ENCODE measurements at places on chromosomes 16 and 17.

DNA sequence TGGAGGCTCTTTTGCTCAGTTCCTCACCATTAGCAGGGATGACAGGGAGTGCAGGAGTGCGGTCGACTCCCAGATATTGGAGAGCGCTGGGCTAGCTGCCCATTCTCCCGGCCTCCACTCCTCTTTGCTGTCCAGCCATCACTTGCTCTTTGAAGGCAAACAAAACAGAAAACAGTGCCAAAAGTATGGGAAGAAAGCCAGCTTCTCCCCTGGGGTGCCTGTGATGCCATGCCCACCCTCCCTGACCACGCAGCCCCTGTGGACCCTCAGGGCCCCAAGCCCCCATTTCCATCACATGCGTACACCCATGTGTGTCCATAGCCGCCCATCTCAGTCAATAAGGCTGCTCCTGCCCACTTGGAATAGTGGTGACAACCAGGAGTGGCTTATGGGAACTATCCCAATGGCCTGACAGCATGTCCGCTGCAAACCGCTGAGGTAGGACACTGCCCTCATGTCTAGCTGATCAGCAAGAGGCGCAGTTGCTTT, 30.0 kb downstream of the MAPT start:
- no peak for DNase-seq

- no peak for DNase-seq
These were observed 103.7 kb upstream of the ASIC2 start for GRCh38 chr17:33396818-33397217.

DNA sequence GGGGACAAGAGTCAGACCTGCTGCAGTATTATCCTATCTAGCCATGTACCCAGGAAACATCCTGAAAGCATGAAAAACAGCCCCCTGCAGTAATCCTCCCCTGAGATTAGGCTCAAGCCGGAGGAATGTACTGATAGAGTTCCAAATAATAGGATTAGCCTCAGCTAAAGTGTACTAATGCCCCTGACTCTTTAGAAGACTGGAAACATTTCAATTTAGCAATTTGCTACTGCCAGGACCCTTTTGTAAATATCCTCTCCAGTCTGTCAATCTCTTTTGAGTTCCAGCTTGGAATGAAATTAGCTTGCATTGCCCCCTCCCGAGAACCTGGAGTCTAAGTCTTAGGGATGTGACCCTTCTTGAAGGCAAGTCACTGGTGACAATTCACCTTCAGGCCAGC, 110.8 kb upstream of the DNAH9 start:
- no peak for DNase-seq

DNA sequence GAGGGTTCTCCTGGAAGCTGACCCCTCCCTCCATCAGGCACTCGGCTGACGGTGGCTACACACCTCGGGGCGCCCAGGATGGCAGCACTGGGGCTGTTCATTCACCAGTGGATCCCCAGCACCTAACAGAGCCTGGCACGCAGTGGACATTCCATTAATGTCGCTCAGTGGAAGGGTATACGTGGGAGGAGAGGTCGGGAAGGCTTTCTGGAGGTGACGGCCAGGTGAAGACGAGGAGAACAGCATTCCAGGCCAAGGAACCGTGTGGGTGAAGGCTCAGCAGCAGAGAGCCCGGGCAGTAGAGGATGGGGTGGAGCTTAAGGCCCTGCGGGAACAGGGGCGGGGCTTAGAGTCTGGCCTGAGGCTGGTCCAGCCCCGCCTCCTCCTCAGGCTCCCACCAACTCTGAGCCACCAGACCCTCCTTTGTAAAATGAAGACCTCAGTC, 2.5 kb upstream of the HS3ST6 start:
- no peak for DNase-seq

- DNase-seq: no peak
These were observed 14.7 kb downstream of the RPH3AL start for GRCh38 chr17:337866-338265.

GRCh38 chr17:77959926-77960521, 1.5 kb downstream of the TNRC6C start:
- DNase-seq: no peak

DNA sequence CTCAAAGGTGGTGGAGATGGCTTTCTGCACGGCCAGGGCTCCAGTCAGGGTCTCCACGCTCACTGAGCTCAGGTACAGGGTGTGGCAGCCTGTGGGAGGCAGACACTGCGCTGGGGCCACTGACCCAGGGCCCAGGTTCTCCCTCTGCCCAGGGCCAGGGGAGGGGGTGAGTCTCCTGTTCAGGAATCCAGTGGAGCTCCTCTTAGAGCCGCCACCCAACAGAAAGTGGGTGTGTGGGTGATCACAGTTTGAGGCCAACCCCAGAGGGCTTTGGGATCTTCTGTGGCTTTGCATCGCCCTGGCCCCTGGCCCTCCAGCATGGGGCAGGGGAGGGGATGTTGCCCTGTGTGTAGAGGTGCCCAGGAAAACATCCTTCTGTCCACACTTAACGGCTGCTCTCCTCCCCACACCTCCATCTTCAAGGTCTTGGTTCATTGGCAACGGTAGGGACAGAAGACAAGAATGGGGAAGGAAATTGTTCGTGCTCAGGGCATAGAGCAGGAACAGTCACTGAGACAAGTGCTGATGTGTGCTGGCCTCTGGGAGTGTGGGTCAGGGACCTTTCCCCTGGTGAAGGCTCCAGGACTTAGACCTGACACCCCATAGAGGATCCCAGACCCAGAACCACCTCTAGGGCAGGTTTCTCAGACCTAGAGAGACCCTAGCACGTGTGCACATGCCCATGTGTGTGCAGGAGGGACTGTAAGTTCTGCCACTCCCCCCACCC, 21.5 kb downstream of the TNS4 start:
- DNase-seq: no peak

All from NCI-H446 treated with DMSO at 0.1 percent for 48 hours (cell line).